ENCODE measurements at places on chromosomes 1 and 21. TPM values are rescaled to one million over a fixed set of nuclear protein-coding genes. Genes with fewer than 3 reads are reported as not detected.

DNA sequence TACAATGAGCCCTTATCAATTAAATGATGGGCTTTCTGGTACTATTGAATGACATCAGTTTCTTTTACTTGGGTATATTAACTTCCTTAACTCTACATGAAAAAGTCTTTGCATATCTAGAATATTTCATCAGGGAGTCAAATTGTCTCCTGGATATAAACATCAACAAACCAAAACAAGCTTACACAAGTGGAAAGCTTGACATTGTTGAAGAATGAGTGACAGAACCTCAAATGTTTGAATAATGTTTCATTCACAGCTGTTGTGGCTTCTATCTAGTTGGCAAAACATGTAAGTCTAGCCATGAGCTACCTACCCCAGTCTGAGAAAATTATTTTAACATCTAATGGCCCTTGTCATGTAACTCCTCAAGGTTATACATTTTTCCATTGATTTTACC, 604.8 kb upstream of the ADAMTS5 start:
- DNase-seq, result no peak

DNA sequence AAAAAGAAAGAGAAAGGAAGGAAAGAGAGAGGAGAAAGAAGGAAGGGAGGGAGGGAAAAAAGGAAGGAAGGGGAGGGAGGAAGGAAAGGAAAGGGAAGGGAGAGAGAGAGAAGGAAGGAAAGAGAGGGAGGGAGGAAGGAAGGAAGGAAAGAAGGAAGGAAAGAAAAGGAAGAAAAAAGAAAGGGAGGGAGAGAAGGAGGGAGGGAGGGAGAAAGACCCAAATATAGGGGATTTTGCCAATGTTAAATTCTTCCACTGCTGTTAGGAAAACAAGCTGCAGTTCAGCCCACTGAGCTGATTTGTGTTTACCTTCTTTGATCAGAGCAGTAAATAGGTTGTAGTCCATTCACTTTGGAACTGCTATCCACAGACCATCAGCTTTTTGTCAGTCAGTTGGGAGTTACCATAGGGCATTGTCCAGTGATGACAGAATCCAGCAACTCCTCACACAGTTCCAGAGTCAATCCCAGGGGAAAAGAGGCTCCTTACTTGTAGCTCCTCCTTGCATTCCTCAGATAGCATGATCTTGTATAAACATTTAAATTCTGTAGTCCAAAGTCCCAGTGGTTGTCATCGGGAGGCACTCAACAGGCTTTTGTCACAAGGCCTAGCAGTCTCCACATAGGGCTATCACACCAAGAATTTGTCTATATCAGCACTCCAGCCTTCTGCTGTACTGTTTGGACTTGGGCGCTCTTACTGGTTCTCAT, 13.5 kb upstream of the PPP1R8 start:
- DNase-seq, result no peak

DNA sequence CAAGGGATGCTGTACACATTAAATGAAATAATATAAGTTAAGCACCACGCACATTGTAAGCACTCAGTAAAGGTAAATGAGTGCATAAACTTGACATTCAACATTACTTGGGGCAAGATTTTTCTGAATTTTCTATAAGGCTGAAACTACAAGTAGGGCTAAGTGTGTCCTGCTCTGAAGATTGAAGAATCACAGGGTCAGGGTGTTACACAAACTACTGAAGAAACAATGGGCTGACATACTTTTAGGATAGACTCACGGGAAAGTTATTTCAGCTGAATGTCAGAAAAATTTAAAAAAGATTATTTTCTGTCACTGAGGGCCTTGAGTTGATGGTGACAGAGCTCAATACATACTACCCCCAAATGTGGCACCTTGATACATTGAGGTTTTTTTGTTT, 644.2 kb upstream of the PLXNA2 start:
- DNase-seq, result no peak

BPNT1 gene
- 25.2 TPM for total RNA-seq

- no peak for DNase-seq
These were observed 68.3 kb upstream of the RHOU start for GRCh38 chr1:228666686-228667623.

- DNase-seq, result no peak
These were observed 18.9 kb downstream of the ANGPTL7 start for GRCh38 chr1:11207898-11208611.

MPL gene
- not detected for total RNA-seq

DNA sequence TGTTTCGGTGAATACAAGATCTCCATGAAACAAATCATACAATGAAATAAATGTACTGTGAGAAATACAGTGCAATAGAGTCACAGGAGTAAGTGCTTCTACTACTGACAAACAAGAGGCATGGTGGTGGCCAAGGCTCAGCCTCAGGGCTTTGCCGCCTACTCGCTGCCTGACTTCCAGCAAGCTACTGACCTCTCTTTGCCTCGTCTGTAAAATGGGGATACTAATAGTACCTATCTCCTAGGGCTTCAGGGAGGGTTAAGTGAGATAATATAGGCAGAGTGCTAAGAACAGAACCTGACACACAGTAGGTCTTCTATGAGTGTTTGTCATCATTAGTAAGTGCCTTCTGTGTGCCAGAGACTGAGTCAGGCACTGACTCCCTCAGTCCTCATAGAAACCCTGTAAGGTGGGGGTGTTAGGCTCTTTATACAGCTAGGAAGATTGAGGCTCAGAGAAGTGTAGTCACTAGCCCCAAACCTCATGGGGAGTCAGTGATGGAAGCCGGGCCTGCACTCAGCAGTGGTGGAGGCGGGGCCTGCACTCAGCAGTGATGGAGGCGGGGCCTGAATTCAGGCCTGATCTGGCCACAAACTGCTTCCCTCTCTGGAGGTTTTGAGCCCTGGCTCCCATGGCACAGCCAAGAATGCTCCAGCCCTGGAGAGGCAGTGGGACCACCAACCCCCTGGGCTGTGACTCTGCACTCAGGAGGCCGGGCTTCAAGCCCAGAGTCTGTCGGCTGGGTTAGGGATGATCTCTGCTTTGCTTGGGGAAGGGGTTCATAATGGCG, 6.8 kb downstream of the BSND start:
- DNase-seq, result no peak

DNA sequence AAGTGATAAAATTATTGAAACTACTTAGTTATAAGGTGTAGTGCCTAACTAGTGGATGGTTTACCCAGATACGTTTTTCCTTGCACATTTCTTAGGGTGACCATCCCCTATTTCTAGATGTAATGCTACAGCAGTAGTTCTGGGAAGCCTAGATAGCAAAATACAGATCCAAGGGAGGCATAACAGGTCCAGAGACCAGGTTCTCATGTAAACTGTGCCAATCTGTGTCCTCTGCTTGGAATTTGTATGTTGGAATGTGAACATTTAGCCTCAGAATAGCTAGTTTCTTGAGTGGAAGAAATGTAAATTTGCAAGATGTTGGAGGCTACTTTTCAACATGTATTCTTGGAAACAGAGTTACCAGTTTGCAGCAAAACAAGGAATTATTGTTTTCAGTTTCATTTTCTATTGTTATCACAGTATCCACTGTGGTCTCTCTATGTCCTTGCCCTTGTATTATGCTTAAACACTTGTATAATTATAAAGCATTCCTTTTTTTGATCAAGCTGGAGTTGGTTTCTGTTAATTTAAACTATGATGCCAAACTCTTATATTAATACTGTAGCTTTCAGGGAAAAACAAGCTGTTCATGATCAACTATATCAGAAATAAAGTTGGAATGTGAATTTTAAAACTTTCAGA, 102.0 kb upstream of the BRINP3 start:
- DNase-seq, result no peak

MAB21L3 gene
- total RNA-seq, result not detected

- DNase-seq, result peak; percentile 90
These were observed 8.1 kb upstream of the INKA2 start for GRCh38 chr1:111747282-111747734.

GRCh38 chr1:62286786-62287224, 32.4 kb downstream of the KANK4 start:
- DNase-seq, result no peak

LCE1C gene
- total RNA-seq, result not detected

OR6K3 gene
- not detected for total RNA-seq

CDCP2 gene
- 0.22 TPM for total RNA-seq

DNA sequence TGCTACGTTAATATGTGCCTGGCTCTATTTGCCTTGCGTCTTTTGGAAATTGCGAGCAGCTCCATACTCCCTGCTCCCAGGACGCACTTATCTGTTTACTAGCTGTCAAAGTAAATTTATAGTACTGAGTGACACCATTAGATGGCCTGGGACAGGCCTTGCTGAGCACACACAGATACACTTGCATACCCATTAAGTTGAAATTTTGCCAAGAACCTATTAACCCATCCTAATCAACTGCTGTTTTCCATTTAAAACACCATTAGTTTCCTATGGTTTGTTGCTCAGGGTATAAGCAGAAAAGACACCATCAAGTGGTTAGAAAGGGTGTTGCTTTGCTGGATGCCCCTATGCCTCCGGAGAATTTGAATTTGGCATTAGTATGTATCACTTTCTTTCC, 187.3 kb downstream of the SLC44A5 start:
- no peak for DNase-seq

DNA sequence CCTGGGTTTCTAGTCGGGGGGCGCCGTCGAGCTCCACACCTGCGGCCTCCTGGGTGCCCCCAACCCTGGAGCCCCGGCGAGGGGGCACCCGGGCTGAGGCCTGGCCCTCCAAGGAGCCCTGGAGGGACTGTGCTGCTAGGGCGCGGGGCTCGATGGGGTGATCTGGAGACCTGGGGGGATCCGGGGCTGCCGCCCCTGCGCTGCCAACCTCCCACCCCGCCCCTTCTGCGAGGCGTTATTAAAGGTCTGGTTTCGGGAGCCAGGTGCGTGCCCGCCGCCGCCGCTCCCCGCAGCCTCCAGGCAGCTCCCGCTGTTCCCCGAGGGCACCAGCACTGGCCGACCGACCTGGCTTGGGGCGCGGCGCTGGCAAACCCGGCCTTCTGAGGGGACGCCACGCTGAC, 746 bp upstream of the POFUT2 start:
- no peak for DNase-seq

CRNN gene
- not detected for total RNA-seq

NIT1 gene
- 65.9 TPM for total RNA-seq

DNA sequence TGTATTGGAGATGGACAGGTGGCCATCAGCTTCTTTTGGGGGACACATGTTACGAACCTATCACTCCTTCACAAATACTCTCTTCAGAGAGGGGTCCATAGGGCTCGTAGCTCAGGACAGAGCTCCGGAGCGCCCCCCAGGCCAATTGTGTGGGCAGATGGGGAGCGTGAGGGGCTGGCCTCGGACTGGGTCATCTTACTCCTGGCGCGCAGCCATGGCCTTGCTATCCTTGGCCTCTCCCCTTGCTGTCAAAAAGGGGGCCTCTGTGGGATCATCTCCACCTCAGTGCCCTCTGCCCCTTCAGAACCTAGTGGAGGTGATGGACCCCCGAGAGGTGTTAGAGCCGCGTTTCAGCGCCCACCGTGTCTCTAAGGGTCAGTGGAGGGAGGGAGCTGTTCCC, 35.0 kb downstream of the ATP5PO start:
- no peak for DNase-seq

GRCh38 chr1:48524892-48525467, 53.0 kb upstream of the SPATA6 start:
- no peak for DNase-seq

DNA sequence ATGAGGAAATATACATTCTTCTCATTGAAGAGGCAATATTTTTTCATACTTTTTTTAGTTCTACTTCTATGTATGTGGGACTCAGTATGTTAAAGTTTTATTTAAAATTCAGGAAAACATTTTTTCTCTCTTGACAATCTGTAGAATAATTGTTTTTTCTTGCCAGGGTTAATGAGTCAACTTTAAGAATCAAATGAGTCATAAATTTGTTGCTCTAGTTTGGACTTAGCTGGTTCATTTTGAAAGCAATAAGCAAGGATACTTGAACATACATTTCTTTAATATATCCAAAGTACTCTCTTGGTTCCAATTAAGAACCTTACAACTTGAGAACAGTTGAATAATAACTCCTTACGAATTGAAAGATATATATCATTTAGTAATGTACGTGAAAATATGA, 1145.3 kb upstream of the B3GALT2 start:
- no peak for DNase-seq

DNA sequence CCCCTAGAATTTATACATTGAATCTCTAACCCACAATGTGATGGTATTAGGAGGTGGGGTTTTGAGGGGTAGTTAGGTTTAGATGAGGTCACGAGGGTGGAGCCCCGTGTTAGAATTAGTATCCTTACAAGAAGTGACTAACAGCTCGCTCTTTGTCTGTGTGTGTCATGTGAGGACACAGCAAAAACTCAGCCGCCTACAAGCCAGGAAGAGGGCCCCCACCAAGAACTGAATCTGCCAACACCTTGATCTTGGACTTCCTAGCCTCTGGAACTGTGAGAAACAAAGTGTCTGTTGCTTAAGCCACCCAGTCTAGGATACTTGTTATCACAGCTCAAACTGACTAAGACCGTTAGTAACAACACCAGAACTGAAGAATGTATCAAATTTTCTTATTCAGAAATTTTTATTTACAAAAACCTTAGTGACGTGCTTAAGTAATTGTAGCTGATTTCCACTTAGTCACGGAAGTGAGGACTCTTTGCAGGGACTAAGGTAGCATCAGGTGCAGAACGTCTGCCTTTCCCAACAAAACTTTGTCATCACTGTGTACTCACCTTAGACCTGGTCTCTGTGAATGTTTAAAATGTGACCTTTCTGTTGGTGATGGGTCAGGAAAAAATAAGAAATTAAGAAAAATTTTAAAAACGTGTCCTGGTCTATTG, 24.5 kb upstream of the LRRC8C start:
- no peak for DNase-seq

KISS1 gene
- 1.3 TPM for total RNA-seq

TCHHL1 gene
- not detected for total RNA-seq

CIART gene
- 0.22 TPM for total RNA-seq

DNA sequence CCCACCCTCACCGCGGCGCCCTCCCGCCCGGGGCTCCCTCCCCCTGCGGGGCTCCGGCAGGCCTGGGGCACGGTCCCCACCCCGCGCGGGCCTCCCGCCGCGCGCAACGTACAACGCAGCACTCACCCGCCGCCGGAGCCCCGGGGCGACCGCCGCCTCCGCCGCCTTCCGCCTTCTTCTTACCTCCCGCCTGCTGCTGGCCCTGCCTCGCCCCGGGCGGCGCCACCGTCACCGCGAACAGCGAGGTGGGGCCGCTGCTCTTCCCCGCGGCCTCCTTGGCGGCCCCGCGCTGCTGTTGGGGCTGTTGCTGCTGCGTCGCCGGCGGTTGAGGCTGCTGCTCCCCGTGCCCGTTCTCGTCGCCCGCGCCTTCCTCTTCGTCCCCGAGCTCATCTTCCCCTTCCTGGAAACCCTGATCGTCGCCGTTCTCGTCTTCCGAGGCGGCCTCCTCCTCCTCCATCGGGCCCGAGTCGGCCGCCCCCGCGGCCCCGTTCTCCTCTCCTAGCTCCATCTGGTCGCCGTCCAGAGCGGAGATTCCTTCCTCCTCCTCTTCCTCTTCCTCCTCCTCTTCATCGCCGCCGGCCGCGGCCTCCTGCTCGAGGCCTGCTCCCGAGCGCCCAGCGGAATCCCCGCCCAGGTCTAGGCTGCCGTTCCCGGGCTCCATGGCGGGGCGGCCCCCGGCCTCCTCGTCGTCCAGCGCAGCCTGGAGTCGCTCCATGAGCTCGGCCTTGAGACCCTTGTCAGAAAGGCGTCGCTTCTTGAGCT, 671 bp downstream of the HNRNPU start:
- no peak for DNase-seq

Measured in HCT116 (cell line).